ENCODE measurements at places on chromosomes 12 and 14.

DNA sequence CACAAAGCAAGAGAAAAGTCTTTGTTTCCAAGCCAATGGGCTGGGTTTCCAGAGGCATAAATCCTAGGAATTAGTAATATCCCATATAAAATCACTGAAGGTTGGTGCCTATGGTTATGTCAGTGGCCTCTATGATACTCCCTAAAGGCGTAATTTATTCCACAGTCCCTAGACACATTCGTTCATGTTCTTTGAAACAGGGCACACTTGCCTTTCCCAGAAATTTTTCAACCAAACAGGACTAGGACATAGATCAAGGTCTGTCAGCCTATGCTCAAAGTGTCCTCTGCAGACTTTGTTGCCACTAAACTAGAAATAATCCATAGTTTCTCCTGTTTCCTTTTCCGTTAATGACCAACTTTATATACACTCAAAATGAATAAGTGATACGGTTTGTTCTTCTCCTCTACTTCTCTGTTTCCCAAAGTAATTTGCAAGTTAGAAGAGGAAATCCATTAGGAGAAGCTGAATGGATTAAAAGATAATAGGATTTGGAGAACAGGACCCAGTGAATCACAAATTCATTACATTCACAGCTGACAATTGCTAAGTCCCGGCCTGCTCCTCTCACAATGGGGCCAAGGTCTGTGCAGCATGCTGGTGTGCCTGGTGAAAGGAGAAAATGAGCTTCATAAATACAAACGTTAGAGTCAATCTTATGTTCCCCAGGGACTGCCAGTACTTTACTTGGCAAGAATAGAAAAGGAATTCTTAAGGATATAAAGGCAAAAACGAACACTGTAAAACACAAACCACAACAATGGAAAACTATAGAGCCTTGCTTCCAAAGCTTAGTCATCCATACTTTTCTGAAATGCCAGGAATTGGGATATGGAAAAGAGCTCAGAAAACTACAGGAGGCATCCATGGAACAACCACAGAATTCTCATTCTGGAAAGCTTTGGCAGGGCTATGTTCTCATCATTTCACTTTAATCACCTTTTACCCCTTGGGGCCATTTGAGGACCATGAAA, 966.2 kb downstream of the NRXN3 start:
- DNase-seq, result no peak

GRCh38 chr12:109383240-109383639, 35.5 kb downstream of the MYO1H start:
- DNase-seq, result no peak

GRCh38 chr12:128402486-128403243, 135.7 kb downstream of the TMEM132C start:
- no peak for DNase-seq

- no peak for DNase-seq
Measured at GRCh38 chr14:100199240-100199860, 39.6 kb upstream of the YY1 start.

- no peak for DNase-seq
Measured at GRCh38 chr14:41302776-41303175, 303.9 kb upstream of the LRFN5 start.

GRCh38 chr12:107545737-107546353, 139.8 kb upstream of the PWP1 start:
- no peak for DNase-seq

DNA sequence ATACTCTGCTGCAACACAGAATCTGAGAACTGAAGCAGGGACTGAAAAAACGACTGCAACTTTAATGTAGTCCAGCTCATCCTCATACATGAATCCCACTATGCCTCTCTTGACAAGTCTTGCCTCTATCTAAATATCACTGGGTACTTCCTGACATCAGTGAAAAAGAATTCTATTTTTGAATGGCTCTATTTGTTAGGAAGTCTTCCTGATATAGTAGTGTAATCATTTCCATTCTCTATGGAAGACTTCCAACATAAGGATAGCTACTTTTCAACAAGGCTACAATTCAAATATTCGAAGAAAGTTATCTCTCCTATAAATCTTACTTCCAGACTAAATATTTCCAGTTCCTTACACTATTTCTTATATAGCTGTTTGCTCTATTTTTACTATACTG, 167.5 kb downstream of the MDGA2 start:
- no peak for DNase-seq

DNA sequence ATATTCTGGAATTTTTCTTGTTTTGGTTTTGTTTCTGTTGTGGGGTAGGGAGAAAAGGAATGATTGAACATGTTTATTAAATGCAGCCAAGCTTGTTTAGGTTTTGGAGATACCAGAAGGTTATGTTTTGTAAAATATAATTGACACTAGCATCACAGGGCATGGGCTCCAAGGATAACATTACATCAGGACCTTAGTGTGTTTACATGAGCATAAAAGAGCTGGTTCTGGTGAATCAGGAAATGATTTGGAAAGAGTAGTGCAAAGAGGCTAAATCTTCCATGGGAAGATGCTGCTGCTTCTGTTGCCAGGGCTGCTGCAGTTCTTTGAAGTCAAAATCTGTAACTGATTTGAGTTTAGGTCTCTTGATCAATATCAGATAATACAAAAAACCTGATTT, 118.7 kb downstream of the ETNK1 start:
- DNase-seq, result no peak

All from stimulated activated CD4-positive, alpha-beta T cell treated with anti-CD3 and anti-CD28 coated beads, TNF-alpha, amount 100 ng/mL, for 48 hours (primary cell).